Activated CD4-positive, alpha-beta T cell treated with anti-CD3 and anti-CD28 coated beads for 1 hour (primary cell): ENCODE measurements at places on chromosomes 2 and 18.

- no peak for DNase-seq
Observed at GRCh38 chr2:13474538-13474937, 757.8 kb downstream of the TRIB2 start.

GRCh38 chr2:42874949-42875801, 82.8 kb upstream of the HAAO start:
- no peak for DNase-seq

GRCh38 chr2:85163675-85164074, 30.5 kb downstream of the TCF7L1 start:
- DNase-seq, result no peak

- no peak for DNase-seq
Observed at GRCh38 chr2:133240491-133241223, 327.6 kb downstream of the NCKAP5 start.

DNA sequence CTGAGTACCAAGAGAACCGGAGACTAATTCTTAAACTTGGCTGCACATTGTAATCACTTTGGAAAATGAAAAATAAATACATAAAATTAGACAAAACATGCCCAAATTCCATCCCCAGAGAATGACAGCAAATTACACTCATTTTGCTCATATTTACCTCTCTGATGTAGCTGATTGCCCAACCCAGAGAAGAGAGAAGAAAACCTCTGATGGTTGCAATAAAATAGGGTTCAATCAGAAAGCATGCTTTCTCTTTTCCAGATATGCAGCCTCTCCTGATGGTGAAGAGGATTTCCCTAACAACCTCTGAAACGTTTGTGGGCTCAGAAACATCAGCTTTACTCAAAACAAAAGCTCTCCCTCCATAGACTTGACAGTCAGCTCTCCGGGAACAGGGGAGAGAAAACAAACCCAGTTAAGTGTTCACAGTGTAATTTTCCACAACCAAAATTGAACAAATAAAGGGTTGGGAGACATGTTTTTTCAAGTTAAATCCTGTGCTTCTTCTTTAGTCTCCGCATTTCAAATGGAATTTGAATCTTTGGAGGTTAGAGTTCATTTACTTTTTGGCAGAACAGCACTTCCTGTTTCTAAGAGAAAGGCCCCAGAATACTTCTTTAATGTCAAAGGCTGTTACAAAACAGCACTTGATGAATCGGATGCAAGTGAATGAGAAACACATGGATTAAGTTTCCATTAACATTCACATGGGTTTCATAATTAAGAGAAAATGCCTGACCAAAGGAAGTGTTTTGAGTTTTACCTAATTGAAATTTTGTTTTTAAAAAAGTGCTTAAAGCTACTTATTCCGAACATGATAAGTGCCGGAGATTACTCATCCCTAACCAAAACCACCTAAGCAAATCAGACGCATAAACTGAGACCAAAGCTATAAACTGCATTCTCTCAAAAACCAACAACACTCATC, 570.1 kb upstream of the SYT4 start:
- DNase-seq, result no peak
